ENCODE measurements at places on chromosomes 2 and 18. TPM values are rescaled to one million over a fixed set of nuclear protein-coding genes. Genes with fewer than 3 reads are reported as not detected.

SLC19A3 gene
- under 0.01 TPM for total RNA-seq

KANSL3 gene
- total RNA-seq, result 36.2 TPM

FAM237A gene
- not detected for total RNA-seq

ANKRD30B gene
- not detected for total RNA-seq

DNAH7 gene
- 0.94 TPM for total RNA-seq

CYP27A1 gene
- 36.0 TPM for total RNA-seq

MREG gene
- total RNA-seq, result 1.6 TPM

SERPINB5 gene
- 0.34 TPM for total RNA-seq

CDH19 gene
- not detected for total RNA-seq

VWC2L gene
- under 0.01 TPM for total RNA-seq

ANTXR1 gene
- total RNA-seq, result 31.8 TPM

CNDP2 gene
- total RNA-seq, result 34.7 TPM

WNT6 gene
- total RNA-seq, result not detected

G6PC2 gene
- not detected for total RNA-seq

PHOSPHO2 gene
- 1.4 TPM for total RNA-seq

SAP130 gene
- 3.6 TPM for total RNA-seq

RAPGEF4 gene
- total RNA-seq, result 1.9 TPM
